ENCODE measurements at places on chromosomes 7 and 10.

DNA sequence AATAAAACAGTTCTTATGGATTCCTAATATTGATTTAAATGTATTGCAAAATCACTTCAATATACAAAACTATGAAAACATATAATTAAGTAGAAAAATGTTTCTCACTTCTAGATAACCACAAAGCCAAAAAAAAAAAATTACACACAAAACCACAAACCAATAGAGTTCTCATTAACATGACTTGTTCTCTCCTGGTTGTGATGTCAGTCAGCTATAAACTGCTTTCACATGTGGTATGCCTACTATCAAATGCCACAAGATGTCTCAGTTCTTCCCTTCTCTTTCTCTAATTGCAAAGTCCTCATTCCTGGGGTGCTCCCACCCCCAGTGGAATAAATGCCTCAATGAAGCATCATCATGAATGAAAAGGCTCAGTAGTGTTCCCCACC lies 16.6 kb downstream of the GNAI1 start:
- no peak for DNase-seq

- DNase-seq = no peak
Measured at GRCh38 chr10:119478111-119478802, 64.3 kb downstream of the RGS10 start.

DNA sequence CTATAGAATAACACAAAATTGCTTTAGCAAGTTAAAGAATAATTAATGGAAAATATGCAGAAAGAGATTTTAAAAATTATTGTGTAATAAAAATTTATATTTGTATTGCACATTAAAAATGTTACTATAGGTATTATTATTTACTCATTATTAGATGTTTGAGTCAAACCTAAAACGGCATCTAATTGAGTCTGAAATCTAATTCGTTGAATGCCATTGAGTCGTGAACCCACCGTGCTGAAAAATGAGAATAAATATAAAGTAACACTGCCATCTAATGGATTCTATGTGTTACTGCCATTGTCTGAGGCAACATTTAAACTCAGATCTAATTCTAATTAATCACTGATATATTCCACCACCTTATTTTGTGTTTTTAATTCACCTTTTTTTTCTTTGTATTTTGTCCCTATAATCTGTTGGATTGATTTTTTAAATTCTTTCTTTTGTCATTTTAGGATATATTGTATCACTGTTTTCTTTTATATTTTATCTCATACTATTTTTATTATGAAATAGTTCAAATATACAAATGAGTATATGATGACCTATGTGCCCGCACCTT lies 62.2 kb downstream of the SAMD9 start:
- no peak for DNase-seq

- no peak for DNase-seq
Measured at GRCh38 chr10:18397906-18398305, 253.5 kb downstream of the NSUN6 start.

GRCh38 chr10:8455181-8455580 lies 400.7 kb downstream of the GATA3 start:
- DNase-seq = no peak

All from NCI-H1930 (cell line).